ENCODE measurements at places on chromosomes 5 and 9. TPM values are rescaled to one million over a fixed set of nuclear protein-coding genes. Genes with fewer than 3 reads are reported as not detected.

STPG3 gene
- total RNA-seq, result not detected

PKD2L2 gene
- not detected for total RNA-seq

FOXD4 gene
- total RNA-seq, result not detected

CCNI2 gene
- 0.25 TPM for total RNA-seq

NDUFAF2 gene
- total RNA-seq, result 31.5 TPM

SLC34A3 gene
- not detected for total RNA-seq

C7 gene
- total RNA-seq, result not detected

TMEM250 gene
- total RNA-seq, result 75.0 TPM

PLAC8L1 gene
- total RNA-seq, result not detected

DDX4 gene
- total RNA-seq, result not detected

LHX3 gene
- total RNA-seq, result not detected

PHF24 gene
- total RNA-seq, result not detected

CENPK gene
- 21.1 TPM for total RNA-seq

IL4 gene
- total RNA-seq, result not detected

SH3PXD2B gene
- 15.7 TPM for total RNA-seq

ADAMTSL1 gene
- 45.4 TPM for total RNA-seq

HAPLN1 gene
- total RNA-seq, result not detected

ANKRD31 gene
- total RNA-seq, result not detected

C9orf50 gene
- 0.47 TPM for total RNA-seq

SRD5A1 gene
- 15.0 TPM for total RNA-seq

KCNV2 gene
- not detected for total RNA-seq

RGS7BP gene
- total RNA-seq, result 0.20 TPM
